ENCODE measurements at places on chromosomes 5 and 9. TPM values are rescaled to one million over a fixed set of nuclear protein-coding genes. Genes with fewer than 3 reads are reported as not detected.

GRCh38 chr5:2739360-2740050, 12.0 kb downstream of the IRX2 start:
- peak; percentile 56 for DNase-seq

DNA sequence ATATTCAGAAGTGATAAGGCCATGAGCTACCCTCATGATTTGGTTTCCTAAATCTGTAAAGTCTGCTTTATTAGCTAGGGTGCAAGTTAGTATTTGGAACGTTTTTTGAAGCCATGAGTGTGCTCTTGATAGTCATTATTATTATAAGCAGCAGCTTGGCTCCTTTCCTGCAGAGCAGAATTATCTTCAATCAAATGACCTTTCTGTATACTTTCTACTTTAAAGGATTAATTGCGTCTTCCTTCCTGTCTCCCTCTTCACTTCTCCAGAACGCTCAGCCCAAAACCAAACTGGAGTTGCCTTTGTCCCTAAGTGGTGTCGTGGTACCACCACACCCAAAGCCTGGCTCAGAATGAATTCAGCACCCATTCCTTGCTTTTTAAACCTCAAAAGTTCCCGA, 211.3 kb downstream of the ARHGAP26 start:
- no peak for DNase-seq

GRCh38 chr5:22719842-22720241, 133.3 kb downstream of the CDH12 start:
- no peak for DNase-seq

Gene TAF11L5
- not detected for total RNA-seq

- no peak for DNase-seq
These were observed 433.9 kb upstream of the ZNF608 start for GRCh38 chr5:125180231-125180829.

DNA sequence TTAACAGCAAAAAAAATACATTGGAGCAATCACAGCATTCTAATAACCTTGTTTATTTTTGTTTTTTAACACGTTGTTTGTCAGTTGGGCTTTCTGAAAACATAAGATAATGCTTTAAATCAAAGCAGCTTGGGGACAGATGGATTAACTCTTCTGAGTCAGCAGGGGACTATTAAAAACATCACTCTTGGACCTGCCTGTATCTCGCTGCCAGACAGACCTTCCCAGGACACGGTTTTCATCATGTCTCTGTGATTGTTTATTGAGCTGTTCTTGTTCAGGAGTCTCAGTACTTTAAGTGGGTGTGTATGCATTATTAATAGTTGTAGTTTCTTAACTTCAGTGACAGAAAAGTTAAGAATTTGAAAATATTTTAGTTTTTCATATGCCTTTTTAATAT, 173.2 kb downstream of the SH3GL2 start:
- no peak for DNase-seq

DNA sequence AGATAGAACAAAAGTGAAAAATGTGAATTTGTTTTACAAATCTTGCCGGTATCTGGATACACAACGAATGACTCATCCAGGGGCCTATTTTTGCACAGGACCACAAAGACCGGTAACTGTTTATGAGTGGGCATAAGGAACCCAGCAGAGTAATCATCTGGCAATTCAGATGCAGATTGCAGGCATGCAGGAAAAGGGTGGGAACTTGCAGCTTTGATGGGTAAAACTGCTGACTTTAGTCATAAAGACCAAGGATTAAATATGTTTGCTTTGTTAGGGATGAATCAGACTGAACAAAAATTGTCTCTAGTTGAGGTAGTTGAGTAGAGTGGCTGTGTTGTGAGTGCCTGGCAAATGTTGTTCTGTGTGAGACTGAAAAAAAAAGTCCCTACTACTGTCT, 309.6 kb upstream of the CCNH start:
- no peak for DNase-seq

Gene ETF1
- 90.7 TPM for total RNA-seq

GRCh38 chr5:128825826-128826225, 139.5 kb upstream of the SLC27A6 start:
- DNase-seq = no peak

DNA sequence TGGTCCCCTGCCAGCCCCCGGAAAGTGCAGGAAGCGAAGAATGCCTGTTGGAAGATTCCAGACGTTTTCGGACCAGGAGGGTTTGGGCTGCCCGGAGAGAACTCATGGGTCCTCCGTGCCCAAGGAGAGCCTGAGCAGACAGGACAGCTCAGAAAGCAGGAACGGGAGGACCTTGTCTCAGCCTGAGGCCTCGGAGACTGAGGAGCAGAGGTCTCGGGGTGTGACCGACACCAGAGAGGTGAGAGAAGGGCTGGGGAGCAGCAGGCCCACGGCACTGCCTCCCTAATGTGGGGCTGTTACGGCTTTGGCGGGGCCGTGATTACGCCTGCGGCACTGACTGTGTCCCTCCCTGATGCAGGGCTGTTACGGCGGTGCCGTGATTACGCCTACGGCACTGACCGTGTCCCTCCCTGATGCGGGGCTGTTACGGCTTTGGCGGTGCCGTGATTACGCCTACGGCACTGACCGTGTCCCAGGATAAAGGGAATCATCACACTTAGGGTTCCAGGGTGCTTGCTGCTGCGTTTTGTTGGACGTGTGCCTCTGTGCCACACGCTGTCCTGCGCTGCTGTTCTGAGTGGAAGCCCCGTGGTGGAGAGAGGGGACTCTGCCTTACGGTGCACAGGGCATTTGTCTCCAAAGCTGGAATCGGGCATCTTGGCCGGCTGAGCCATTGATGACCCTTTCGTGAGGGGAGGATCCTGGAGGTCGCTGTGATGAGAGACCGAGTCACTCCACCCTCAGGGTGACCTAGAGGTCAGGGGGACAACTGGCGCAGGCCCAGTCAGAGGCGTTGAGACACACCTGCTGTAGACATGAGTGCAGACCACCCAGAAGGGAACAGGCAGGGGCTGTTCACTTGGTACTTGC, 25.7 kb downstream of the CEP72 start:
- peak; percentile 28 for DNase-seq

DNA sequence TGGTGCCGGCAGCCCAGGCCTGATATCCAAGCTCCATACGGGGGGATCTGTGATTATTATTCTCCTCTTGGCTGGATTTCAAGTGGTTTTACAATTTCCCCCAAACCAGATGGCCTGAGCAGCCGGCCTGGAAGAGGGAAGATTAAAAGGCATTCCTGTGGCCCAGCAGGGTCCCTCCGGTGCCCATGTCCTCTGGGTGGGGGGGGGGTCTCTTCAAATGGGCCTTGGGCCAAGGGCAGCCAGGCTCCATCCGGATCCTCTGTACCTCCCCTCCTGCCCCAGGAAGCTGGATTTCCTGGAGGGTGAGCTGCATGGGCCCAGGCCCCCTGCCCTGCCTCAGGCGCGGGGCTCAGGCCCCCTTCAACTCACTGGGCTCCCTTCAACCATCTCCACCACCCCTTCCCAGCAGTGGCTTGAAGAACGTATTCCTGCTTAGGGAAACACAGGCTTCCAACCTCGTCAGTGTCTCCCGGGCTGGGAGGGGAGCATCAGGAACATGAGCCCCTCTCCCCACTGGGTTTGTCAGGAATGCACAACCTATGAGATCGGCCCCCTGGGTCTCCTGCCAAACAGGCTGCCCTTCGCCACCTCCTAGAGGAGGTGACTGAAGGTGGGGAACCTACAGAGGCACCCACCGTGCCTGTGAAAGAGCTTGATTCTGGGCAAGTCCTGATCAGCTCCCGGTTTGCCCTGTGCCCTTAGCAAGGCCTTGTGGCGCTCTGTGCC, 62.9 kb upstream of the ORM1 start:
- DNase-seq = no peak

Gene WNK2
- total RNA-seq = 7.7 TPM

Gene TMEM232
- total RNA-seq = 11.4 TPM

- DNase-seq = peak; percentile 69
These were observed 1.4 kb upstream of the ADAMTSL2 start for GRCh38 chr9:133532937-133533668.

GRCh38 chr9:35628389-35628991, 10.3 kb upstream of the CD72 start:
- no peak for DNase-seq

All from lower lobe of right lung (tissue), 2 donors.